ENCODE measurements at places on chromosomes 4 and X. TPM values are rescaled to one million over a fixed set of nuclear protein-coding genes. Genes with fewer than 3 reads are reported as not detected.

Gene PAGE4
- not detected for polyA plus RNA-seq

DNA sequence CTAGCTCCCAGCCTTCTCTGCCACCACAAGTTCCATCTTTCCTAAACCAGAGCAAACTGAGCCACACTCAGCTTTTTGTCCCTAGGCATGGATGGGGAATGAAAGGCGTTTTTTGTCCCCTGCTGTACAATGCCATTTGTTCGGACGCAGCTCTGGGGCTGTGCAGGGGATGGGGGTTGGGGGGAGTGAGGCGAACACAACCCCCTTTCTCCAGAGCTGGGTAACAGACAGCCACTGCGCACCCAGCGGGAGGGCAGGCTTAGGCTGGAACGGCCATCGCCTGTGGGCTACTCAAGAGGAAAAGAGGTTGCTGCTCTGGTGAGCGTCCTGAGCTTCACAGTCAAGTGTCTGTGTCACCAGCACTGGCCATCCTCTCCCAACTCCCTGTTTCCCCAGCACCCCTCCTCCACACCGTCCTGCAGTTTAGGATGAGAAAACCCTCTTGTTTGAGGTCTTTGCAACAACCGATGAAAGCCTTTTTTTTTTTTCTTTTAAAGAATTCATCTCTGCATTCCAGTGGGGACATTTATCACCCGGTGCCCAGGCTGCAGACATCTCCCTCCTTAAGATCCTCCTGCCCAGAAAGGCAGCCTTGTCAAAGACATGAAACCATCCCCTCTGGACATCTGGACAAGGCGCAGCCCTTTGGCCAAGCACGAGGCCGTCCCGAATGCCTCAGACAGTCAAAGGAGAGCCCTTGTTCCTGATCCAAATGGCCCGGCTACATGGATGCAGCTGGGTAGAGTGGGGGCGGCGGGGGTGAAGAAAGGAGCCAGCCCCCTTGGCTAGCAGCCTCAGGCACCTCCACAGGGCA is 419.6 kb downstream of the BCOR start:
- DNase-seq: no peak

Gene ADAM29
- polyA plus RNA-seq: not detected

DNA sequence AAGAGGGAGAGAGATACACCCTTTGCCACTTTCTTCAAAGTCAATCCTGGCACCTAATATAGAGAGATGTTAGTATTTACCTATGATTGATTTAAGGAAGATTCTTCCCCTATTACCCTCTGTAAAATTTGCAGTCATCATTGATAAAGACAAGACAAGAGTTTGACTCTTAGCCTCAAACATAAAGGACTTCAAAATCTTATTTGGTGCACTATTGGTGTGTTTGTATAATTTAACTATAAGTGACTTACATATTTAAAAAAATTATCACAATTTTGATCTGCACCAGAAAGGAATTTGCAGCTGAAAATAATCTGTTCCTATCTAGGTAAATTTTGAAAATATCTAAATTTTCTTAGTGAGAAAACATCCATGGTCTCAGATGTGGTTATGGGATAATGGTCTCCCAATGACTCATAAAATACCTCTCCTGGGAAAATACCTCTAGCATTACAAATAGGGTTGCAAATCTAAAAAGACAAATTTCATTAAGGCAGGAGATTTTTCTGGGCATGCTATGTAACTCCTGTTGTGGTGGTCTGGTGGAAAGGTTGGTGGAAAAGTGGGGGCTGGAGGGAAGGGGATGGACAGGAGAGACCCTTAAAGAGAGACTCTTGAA is 173.6 kb upstream of the MED14 start:
- peak; percentile 53 for DNase-seq

DNA sequence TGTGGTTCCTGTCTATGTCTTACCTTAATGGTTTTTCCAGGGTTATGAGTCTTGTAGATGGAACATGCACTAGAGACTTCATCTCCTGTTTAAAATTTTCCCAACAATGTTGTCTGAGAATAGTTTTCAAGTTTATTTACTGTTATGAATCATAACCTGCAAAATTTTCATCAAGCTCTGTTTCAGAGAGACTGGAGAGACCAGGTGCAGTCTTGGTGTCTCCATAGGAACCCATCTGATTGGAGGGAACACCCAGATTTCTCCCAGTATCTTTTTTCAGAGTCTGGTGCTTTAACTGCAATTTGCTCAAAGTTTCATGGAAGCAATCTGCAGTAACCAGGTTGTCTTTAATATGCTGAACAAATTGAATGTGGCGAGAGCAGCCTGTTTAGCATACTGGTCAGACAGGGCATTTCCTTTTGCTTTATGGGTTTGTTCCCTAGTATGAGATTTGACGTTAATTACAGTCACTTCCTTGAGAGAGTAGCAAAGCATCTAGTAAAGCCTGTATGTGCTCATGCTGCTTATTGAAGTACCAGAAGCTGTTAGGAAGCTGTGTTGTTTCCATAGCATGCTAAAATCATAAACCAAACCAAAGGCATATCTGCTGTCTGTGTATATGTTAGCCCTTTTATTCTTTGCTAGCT is 18.8 kb upstream of the VSIG1 start:
- no peak for DNase-seq

Gene CT45A2
- not detected for polyA plus RNA-seq

Gene MGAT4D
- polyA plus RNA-seq: not detected

Gene FDCSP
- not detected for polyA plus RNA-seq

Gene TMEM156
- polyA plus RNA-seq: 0.60 TPM

Gene LRIT3
- polyA plus RNA-seq: 0.01 TPM

- DNase-seq: no peak
Measured at GRCh38 chrX:155997436-155997835, at the start of gene IL9R. Gene IL9R, plus strand, starts transcription at chrX:155997696. Its CDS starts 64 bp downstream, at chrX:155997760.

GRCh38 chrX:13547671-13548070 is 21.7 kb upstream of the EGFL6 start:
- no peak for DNase-seq

Gene FATE1
- polyA plus RNA-seq: not detected

GRCh38 chrX:47933946-47934345 is 69.8 kb downstream of the ZNF182 start:
- DNase-seq: no peak

DNA sequence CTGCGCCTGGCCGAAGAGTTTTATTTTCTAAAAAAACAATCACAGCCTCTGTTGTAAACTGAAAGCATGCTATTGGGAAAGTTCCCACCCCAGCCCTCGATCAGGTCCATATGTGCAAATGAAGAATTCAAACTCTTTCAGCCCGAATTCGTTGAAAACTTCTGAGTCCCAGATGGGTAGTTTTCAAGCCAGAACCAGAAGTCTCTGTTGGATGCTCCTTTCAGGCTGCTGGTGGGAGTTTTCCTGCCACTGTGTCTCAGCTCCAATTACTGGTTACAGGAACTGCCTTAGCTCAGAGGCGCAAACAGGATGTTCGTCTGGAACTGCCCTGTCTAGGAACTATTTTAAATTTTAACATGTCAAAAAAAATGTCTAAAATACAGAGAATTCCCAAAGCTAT is 9.3 kb upstream of the ALG13 start:
- no peak for DNase-seq

Gene HMX1
- not detected for polyA plus RNA-seq

- DNase-seq: no peak
Measured at GRCh38 chrX:479273-479981, 92.7 kb upstream of the PPP2R3B start.

GRCh38 chr4:64682946-64683345 is 273.7 kb upstream of the TECRL start:
- DNase-seq: no peak

DNA sequence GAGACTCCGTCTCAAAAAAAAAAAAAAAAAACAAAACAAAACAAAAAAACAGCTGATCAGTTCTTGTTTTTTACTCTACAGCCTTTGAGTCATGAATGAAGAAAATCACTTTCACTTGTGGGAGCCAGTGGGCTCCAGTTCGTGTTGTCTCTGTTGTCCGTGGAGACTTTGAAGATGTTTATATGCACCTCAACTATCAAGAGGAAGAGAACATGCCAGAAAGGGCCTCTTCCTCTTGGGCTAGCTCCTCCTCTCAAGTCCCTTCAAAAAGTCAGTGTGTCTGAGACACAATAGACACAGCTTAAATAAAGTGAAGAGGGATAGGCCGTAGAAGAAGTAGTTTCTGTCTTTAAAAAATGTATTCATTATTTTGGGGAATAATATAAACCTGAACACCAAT is 182.7 kb downstream of the KDR start:
- no peak for DNase-seq

GRCh38 chrX:104172788-104173187 is 6.5 kb downstream of the FAM199X start:
- no peak for DNase-seq

DNA sequence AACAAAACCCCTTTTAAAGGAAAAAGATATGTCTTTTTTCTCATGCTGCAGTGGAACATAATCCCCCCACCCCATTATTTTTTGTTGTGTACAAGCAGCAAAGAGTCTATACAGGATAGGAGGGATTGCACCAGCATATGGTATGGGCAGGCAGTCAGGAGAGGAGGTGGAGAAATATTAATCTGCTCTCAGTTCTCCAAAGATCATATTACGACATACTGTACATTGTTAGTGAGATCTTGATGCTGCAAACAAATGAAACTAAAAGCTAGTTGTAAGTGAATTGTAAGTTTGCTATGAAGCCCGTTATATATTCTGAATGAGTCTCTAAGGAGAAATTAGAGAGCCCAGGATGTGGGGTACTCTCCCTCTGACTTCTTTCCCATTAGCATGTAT is 75.3 kb downstream of the RAPGEF2 start:
- DNase-seq: no peak

GRCh38 chr4:113951263-113951662 is 28.2 kb downstream of the ARSJ start:
- DNase-seq: no peak

- DNase-seq: no peak
Measured at GRCh38 chr4:120870279-120870673, 52.2 kb downstream of the PRDM5 start.

Gene MAGEA8
- not detected for polyA plus RNA-seq

Gene FGFR3
- 3.8 TPM for polyA plus RNA-seq

Gene CCSER1
- 0.03 TPM for polyA plus RNA-seq

- DNase-seq: no peak
Measured at GRCh38 chr4:130747842-130748241, 1651.9 kb downstream of the C4orf33 start.

Gene MAGEB1
- not detected for polyA plus RNA-seq

GRCh38 chr4:144948009-144948408 is 150.0 kb downstream of the ANAPC10 start:
- DNase-seq: no peak

DNA sequence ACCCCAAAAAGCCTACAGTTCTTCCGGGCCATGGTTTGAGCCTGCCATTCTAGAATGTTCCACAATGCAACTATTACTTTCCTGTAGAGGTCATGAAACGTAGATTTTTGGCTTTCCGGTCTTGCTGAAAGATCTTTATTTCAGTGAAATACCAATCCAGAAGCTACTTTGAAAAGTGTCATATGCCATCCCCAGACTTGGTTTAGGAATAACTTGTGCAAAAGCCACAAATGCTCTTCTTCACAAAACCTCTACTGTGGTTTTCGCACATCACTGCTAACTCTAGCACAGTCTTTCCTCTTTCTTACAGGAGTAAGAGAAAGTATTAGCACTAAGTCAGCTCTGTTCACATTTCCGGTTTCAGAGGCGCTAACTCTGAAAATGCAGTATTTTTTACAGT is 12.7 kb upstream of the CD40LG start:
- DNase-seq: no peak

DNA sequence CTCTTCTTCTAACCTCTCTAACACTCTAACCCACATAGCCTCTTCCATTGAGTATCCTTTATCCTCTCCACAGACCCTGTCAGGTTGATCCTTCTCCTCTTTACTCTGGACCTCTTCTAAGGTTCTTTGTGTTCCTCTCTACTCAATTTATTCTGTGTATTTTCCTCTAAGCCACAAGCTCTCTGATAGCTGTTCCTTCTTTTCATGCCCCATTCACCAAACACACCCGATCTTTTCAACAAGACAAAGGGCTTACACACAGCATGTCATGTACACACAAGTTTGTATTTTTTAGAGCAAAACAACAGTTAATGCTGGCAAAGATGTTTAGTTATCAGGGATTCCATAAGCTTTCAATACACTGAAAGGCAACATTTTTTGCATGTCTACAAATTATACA is 1.9 kb downstream of the SPIN2B start:
- DNase-seq: no peak

DNA sequence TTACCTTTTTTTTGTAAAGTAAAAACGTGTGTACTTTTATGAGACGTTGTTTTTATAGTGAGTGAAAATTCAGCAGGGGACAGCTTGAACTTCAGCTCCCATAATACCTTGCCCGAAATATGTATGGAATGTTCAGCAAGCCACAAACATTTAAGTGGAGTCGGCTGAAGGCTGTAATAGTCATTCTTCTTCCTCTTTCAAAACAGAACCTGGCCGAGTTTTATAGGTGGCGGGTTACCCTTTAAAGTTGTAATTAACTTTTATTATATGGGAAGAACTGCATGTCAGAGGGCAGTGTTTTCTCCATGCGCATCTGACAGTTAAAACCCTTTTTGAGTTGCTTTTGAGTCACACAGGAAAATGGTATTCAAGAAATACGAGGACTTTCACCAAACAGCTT is 50.7 kb downstream of the CLDN34 start:
- peak; percentile 76 for DNase-seq

DNA sequence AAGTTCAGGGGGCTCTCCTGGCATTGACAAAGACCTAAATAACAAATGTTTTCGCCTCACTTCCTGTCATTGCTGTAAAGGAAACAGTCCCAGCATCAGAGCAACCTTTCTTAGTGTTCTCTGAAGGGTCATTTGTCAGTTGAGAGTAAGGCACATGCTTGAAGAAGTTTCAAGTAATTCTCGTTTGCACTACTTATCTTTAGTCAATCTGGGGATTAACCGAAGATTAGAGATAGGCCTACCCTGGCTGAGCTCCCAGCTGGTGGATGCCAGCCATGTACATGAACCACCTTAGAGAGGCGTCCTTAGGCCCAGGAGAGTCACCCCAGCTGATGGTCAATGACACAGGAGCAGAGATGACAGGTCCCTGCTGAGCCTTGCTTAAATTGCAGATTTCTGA is 189.9 kb upstream of the PGRMC2 start:
- no peak for DNase-seq

Gene STARD8
- 0.19 TPM for polyA plus RNA-seq

Gene TCEAL6
- polyA plus RNA-seq: not detected

GRCh38 chr4:100828986-100829685 is 311.3 kb upstream of the EMCN start:
- DNase-seq: no peak

GRCh38 chr4:105996845-105997244 is 101.6 kb downstream of the NPNT start:
- DNase-seq: no peak

Gene FANCB
- polyA plus RNA-seq: 2.3 TPM

Gene GUCY1A1
- polyA plus RNA-seq: 0.32 TPM

DNA sequence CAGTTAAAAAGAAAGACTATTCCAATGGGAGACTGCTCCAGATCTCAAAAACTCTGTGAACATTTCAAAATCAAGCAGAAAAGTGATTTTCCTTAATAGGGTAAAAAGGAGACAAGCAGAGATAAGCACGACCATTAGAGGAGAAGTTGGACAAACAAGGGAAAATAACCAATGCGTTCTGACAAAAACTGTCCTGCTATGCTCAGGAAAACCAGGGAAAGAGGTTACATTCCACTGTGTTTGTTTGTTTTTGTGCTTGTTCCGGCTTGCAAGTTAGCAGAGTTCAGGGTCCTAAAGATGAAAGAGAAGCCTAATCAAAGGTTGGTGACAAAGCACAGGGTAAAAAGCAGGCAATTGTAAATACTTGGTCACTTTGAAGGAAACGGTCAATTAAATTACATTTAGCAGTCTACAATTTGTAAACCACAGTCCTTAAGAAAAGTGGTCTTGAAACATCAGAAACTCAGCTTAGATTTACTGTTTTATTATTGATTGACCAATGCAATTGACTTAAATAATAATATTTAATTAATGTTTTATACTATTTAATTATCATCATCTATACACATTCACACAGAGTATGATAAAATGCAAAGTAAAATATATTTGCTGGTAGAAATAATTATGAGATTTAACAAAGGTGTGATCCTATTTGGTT is 186.2 kb upstream of the CPXCR1 start:
- no peak for DNase-seq

Measured in mammary epithelial cell (primary cell).